ENCODE measurements at places on chromosomes 7 and 10. TPM values are rescaled to one million over a fixed set of nuclear protein-coding genes. Genes with fewer than 3 reads are reported as not detected.

The ZNF117 gene
- total RNA-seq, result 0.94 TPM

The ANXA8L1 gene
- total RNA-seq, result 2.0 TPM

DNA sequence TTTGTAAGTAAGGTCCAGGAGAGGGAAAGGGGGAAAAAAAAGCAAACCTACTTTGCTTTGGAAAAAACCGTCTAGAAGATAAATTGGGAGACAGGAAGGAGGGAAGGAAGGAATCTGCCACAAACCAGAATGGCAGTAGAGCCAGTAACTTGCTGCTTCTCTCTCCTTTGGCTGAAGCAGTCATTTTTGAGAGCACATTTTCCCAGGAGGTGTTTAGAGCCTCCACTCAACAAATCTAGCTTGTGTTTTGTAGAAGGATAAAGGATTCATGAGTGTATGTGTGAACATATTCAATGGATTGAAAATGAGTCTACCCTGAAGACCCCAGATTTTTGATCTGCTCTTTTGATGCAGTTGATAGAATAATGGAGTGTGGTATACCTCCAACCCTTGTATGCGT is 2.6 kb downstream of the NRG3 start:
- DNase-seq, result no peak

GRCh38 chr7:116895849-116896248 is 33.5 kb downstream of the CAPZA2 start:
- DNase-seq, result no peak

GRCh38 chr10:81820418-81820817 is 54.6 kb upstream of the NRG3 start:
- no peak for DNase-seq

DNA sequence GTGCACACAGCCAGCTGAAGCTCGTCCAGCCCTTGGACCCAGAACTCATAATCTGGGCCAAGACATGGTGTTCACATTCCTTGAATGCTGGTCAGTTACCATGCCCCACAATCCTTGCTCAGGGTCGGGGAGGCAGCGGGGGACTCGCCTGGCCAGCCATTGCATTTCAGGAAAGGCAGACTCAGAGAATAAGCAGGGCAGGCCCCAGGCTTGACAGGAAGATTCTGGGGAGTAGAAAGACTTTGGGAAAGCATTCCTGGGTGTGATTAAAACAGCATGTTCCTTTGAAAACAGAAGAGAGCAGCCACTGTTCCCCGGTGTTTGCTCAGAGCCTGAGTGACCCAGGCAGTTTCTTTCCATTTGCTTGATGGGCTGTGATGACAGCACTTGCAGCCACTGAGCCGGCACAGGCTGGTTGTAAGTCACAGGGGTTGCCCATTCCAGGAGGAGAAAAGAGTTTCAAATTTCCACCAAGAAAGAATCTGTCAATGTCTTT is 473.7 kb downstream of the TYW1 start:
- no peak for DNase-seq

DNA sequence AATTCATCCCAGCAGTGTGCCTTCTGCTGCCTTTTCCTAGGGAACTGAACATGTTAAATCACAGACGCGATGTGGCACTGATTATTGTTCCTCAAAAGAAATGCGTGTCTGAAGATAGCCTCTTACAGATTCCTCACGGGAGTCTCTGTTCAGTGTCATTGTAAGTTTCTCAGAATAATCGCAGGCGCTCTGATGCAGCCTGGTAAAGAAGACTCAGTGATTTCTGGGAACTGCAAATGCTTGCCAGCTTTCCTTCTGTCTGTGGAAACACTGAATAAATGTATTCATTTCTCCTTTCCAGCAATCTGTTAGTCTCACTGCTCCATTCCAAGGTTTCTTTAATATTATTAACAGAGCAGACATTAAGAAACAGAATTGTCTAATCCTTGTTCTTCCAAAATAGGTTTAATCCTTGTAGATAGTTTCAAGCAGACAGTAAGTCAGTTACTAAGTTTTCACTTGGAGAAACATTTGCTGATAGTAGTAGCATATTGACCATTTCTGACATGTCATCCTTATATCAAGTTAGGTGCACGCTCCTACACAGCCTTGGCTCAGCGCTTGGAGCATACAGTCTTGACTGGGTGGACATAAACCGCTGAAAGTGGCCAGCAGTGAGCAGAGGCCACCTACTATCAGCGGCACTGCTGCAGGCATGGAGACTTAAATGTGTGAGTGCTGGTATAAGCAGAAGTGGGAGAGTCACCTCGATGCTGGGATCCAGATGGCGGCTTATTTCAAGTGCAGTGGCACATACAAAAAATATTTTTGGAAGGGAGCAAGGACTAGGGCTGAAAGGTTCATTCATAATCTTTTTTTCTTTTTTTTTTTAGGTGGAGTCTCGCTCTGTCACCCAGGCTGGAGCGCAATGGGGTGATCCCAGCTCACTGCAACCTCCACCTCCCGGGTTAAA is 27.7 kb downstream of the MMRN2 start:
- DNase-seq, result no peak

All from MG63 (cell line).